ENCODE measurements at places on chromosomes 6 and 20.

DNA sequence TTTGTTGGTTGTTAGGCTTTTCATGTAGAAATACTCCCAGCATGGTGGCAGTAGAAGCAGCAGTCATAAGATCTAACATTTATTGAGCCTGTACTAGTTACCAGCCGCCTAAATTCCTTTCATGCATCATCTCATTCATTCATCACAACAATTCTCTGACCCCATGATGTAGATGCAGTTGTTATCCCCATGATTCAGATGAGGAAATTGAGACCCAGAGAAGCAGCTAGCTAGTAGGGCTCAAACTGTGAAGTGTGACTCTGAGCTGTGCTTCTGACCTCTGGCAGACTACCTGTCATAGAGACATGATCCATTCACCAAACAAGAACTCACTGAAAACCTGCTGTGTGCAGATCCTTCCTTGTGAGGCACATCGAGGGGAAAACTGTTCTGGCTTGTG lies 16.9 kb downstream of the RREB1 start:
- DNase-seq: no peak

GRCh38 chr6:13261464-13261994 lies 66.8 kb downstream of the TBC1D7 start:
- DNase-seq: no peak

DNA sequence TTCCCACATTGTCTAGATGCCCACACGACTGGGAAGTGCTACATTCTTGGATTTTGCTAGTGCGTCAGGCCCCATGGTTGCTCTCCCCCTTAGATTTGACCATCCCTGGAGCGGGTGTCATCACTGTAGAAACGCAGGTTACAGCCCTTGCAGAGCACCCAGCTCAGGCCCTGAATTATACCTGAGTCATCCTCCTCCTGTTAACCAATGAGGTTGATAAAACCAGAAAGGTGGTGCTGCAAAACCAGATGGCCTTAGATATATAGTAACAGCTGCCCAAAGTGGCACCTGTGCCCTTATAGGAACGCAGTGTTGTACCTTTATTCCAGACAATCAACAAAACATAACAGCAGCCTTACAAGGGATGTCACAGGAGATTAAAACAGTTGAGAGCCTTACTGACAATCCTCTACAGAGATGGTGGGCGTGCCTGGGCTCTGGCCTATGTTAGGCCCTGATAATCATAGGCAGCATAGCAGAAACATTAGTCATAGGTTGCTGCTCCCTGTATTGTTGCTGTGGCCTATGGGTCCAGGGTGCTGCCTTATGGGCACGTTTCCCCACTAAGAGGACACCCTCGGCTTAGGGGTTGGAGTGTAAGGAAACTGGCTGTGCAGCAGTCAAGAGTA lies 33.6 kb upstream of the HSF2 start:
- DNase-seq: no peak

GRCh38 chr6:170006900-170007467 lies 255.6 kb downstream of the ERMARD start:
- DNase-seq: no peak

- DNase-seq: no peak
Measured at GRCh38 chr20:36820928-36821327, 47.4 kb upstream of the DSN1 start.

DNA sequence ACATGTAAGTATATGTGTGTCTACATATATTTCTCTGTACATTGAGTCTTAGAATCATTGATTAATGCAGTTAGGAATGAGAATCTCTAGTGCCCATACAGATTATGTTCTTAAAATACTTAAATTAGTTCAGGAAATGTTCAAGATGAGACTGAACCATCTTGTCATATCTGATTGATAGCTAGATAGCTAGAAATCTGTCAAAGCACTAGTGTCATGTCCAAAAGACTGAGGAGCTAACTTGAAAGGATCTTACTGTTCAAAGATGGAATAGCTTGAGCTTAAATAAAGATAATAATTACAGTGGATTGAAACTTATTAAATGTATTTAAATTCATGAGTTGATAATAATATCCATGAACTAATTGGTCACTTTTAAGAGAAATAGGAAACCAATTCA lies 191.7 kb upstream of the TCF21 start:
- DNase-seq: no peak

- no peak for DNase-seq
Measured at GRCh38 chr6:99521633-99522151, 6.5 kb upstream of the USP45 start.

- no peak for DNase-seq
Measured at GRCh38 chr6:64777941-64778785, 928.9 kb downstream of the EYS start.

DNA sequence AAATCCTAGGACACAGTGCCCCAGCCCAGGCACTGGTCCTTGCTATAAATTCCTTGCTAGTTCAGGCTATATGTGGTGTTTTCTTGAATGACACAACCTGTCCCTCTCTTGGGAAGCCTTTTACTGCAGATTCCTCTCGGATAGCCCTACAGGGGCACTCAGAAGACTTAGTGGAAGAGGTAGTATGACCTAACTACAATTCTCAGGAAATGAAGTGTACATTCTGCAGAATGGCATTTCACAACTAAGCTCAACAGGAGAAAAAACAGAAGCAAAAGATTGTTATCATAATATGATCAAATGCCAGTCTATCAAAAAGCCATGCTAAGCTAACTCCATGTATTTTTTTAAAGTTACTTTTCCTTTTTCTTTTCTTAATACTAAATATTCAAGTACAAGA lies 66.3 kb upstream of the FBXL4 start:
- no peak for DNase-seq

- DNase-seq: no peak
Measured at GRCh38 chr6:122853259-122853995, 64.4 kb downstream of the SMPDL3A start.

GRCh38 chr6:150352321-150353296 lies 16.2 kb upstream of the IYD start:
- no peak for DNase-seq

- DNase-seq: no peak
Measured at GRCh38 chr20:63086421-63087235, 79.9 kb upstream of the BHLHE23 start.

DNA sequence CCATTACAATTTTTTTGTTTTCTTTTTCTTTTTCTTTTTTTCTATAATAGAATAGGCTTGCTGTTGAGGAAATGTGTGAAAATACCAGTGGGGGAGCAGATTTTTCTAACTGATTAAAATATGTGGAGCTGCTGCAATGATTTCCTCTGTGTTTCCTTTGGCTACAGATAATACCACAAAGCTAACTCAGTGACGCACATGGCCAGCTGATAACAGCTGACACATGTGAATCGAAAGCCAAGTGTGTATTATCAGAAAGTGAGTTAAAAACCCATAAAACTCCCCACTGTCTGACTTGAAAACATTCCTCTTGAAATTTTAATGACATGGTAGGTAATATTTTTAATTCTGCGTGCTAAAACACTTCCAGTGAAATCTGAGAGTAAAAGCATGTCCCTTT lies 70.8 kb upstream of the AHI1 start:
- DNase-seq: no peak

DNA sequence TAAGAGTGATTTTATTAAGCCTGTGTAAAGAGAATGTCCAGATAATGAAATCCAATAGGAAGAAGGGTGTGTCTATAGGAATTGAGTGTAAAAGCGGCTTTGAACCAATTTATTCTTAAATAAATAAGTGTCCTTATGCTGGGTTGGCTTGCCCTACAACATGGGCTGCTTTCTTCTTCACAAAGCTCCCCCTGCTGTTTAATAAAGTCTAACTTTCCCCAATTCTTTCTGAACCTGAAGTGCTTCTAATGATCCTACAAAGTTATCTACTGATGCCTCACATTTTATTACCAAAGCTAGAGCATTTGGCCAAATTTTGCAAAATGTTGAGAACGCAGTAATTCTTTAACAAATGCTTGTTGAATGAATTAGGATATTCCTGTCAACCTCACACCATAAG lies 36.3 kb upstream of the SIRT5 start:
- no peak for DNase-seq

- no peak for DNase-seq
Measured at GRCh38 chr6:153862139-153862538, 176.9 kb upstream of the OPRM1 start.

- no peak for DNase-seq
Measured at GRCh38 chr6:117168296-117169063, 96.9 kb upstream of the VGLL2 start.

DNA sequence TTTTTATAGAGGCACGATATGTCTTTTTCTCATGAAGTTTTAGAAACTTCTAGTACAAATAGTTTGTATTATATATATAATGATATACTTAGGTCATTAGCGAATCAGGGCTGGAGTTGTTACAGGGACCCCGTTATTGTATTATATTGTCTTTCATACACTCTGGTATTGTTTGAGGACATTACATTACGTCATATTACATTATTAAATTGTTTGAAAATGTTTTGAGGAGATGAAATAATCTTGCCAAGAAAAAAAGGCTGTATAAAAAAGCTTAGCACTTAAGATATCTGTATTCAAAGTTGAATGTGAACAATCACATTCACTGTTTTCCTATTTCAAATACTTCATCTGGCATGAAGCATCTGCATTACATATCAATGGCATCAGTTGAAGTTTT lies 239.6 kb upstream of the ASCC3 start:
- DNase-seq: no peak

GRCh38 chr6:155080881-155081845 lies 86.0 kb downstream of the TIAM2 start:
- no peak for DNase-seq

GRCh38 chr6:148508401-148509041 lies 165.9 kb downstream of the SASH1 start:
- DNase-seq: no peak

GRCh38 chr6:142679907-142680700 lies 264.9 kb downstream of the HIVEP2 start:
- DNase-seq: no peak

DNA sequence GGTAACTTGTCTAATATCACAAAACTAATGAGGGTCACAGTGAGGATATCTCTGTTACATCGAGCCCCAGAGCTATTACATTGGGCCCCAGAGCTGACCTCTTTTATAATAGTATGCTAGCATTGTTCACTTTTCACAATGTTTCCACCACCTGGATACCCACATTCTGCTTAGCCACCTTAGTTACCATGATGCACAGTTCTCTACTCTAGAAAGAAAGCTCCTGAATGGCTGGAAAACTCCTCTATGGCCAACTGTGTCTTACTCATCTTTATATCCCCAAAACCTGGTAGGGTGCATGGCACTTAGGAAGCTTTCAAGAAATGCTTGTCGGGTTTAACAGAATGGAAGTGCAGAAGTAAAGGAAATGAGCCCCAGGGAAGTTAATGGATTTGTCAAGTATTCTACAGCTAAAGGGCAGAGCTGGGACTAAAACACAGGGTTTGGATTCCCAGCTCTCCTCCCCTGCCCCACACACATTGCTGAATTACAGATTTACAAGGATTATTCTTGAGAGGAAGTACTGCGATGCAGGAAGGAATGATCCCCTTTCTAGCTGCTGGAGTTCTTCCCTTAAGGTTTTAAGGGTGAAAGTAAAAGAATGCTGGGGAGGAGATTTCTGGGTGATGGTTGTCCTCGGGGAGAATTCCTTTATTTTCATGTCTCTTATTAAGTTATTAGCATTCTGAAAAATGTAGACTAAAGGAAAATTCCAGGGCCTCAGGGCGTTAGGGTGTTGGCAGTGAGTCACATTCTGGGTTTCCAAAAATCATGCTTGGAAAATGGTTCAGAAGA lies 16.1 kb upstream of the HINT3 start:
- DNase-seq: no peak

- DNase-seq: no peak
Measured at GRCh38 chr20:50270569-50270968, 79.9 kb downstream of the CEBPB start.

DNA sequence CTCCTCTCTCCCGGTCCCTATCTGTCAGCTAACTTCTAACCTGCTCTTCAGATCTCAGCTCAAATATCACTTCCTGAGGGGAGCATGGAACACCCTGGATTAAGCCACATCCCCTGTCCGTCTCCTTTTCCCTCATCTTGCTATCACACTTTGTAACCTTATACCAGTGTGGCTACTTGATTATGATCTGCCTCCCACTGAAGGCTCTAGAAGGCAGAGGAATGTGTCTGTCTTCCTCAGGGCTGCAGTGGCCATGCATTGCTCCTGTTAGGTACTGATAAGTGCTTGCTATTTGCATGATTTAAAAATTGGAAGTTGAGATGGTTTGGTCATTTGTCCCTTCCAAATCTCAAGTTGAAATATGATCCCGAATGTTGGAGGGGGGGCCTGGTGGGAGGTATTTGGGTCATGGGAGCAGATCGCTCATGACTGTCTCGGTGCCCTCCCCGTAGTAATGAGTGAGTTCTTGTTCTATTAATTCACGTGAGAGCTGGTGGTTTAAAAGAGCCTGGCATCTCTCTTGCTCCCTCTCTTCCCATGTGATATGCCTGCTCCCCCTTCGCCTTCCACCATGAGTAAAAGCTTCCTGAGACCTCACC lies 71.4 kb downstream of the PLCB4 start:
- no peak for DNase-seq

- DNase-seq: no peak
Measured at GRCh38 chr20:45100563-45101245, at the start of gene KCNS1. TSS of gene KCNS1 (minus strand) at chr20:45101127. CDS start at chr20:45099236, 1,891 bp downstream.

GRCh38 chr20:52231230-52231746 lies 39.7 kb upstream of the ZFP64 start:
- DNase-seq: no peak

GRCh38 chr6:166143011-166143410 lies 24.6 kb downstream of the TBXT start:
- no peak for DNase-seq

- DNase-seq: no peak
Measured at GRCh38 chr6:21856844-21857243, 263.3 kb downstream of the SOX4 start.

DNA sequence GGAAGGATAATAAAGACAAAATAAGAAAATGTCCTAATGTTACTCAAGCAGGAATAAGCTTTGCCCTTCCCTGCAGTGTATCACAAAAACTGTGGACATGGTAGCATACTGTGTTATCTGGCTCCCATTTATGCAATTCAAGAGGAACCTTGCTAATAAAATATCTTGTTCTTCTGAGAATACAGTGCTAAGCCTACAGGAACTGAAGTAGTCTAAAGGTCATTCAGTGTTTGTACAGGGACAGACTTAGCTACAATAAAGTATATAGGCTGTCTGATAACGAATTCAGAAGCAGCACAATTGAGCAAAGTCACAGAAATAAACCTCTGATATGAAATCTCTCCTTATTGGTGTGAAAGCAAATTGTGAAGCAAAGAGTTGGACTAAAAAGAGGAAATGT lies 59.6 kb upstream of the SDHAF4 start:
- no peak for DNase-seq

GRCh38 chr6:150702675-150703074 lies 103.0 kb downstream of the PLEKHG1 start:
- DNase-seq: no peak

GRCh38 chr6:148535976-148536375 lies 193.3 kb downstream of the SASH1 start:
- no peak for DNase-seq

GRCh38 chr20:38116409-38117165 lies 48.5 kb downstream of the TGM2 start:
- DNase-seq: no peak

DNA sequence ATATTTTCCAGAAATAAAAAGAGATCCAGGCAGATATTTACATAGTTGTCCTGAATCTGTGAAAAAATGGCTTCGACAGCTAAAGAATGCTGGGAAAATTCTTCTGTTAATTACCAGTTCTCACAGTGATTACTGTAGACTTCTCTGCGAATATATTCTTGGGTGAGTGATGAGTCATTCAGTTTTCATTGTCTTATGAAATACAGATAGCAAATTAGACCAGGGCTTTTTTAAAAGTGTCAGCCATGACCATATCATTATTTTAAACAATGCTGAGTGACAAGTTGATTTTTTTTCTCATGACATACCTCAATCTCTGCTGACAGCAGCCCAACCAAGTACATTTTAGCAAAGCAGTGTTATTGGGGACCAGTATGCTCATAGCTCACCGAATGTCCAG lies 32.8 kb downstream of the TSPYL4 start:
- no peak for DNase-seq

All from stimulated activated CD8-positive, alpha-beta memory T cell treated with anti-CD3 and anti-CD28 coated beads, Interleukin-4, amount 100 ng/mL, for 4 hours (primary cell).